ENCODE measurements at places on chromosomes 3 and 15. TPM values are rescaled to one million over a fixed set of nuclear protein-coding genes. Genes with fewer than 3 reads are reported as not detected.

GRCh38 chr3:45009868-45010267, 16.2 kb upstream of the CLEC3B start:
- DNase-seq, result no peak

- DNase-seq, result no peak
Observed at GRCh38 chr3:165233501-165234195, 37.5 kb upstream of the SLITRK3 start.

DNA sequence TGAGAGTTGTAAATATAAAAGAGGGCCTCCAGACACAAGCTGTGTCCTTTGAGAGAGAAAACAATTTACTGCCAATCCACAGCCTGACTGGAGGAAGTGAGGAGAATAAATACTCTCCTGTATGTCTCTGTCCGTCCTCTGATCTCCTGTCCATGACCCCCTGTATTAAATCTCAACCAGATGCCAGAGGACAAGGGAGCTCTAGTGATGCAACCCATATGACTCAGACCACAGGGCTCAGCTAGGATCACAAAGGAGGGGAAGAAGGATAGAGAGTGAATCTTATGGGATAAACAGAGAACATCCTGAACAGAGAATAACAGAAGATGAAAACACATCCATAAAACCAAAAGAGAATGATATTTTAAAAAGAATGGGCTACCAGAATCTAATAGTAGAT, 482.6 kb downstream of the PLOD2 start:
- no peak for DNase-seq

DNA sequence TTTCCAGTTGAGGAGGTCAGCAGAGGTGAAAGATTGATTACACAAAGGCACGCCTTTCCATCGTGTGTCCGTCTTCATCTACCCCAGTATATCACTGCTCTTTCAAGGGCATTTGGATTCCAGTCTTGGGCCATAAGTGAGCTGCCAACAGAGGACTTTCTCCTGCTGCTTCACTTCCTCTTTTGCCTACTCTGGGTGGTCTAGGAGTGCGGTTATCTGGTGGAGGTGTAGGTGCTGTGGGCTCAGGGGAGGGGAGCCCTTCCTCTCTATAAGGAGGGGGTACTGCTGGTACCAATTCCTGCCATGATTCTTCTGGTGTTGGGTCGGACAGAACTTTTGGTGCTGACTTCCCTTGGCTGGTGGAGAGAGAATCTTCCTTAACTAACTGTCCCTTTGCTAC, 83.1 kb upstream of the VEPH1 start:
- no peak for DNase-seq

DNA sequence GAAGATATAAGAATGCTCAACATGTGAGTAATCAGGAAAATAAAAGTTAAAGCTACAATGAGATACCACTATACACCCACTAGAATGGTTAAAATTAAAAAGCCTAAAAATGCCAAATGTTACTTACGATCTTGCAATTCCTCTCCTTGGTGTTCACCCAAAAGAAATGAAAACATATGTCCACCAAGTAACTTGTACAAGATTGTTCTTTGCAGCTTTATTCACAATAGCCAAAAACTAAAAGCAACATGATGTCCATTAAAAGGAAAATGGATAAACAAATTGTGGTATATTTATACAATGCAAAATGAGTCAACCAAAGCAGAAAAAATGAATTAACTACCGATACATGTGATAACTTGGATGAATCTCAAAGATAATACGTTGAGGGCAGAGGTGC, 301.6 kb upstream of the THBS1 start:
- DNase-seq, result no peak

GRCh38 chr15:66170042-66170441, 83.5 kb downstream of the MEGF11 start:
- no peak for DNase-seq

DNA sequence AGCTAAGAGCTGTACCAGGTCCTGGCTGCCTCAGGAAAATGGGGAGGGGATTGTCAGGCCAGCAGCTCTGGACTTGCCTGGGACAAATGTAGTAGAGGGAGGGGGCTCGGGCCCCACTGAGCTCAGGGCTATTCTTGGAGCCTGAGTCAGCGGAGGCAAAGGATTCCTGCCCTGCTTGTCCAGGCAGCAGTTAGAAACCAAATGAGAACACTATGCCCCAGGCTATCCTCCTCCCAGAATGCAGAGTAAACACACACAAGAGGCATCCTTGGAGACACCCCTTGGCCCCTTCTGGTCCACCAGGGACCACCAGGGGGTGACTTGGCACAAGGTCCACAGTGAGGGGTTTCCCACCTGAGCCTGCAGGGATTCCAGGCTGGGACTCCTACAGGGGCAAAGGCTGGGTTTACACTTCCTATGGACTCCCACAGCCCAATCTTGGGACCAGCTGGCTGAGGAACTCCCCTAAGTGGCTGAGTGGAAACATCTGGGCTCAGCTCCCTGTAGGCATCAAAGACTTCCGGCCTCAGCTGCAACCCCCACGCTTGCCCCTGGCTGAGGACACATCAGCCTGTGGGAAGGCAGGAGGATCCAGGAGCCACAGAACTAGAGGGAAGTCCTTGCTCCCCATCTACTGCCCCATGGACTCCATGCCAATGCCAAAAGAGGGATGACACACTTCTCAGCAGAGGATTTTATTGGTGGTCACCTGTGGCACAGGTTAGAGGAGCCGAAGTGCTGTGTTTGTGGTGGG, 3.4 kb upstream of the COL7A1 start:
- DNase-seq, result peak; percentile 94

- DNase-seq, result no peak
Observed at GRCh38 chr3:56616478-56617006, 59.6 kb downstream of the CCDC66 start.

DNA sequence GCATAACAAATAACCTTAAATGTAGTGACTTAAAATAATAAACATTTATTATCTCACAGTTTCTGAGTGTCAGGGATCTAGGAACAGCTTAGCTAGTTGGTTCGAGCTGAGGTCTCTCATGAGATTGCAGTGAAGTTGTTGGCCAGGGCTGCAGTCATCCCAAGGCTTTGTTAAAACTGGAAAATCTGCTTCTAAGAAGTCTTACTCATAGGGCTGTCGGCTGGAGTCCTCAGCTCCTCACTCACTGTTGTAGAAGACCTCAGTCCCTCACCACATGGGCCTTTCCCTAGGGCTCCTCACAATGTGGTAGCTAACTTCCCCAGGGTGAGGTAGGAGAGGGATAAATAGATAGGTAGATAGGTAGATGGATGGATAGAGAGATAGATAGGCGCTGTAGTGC, 20.8 kb upstream of the SLC7A14 start:
- DNase-seq, result no peak

- no peak for DNase-seq
Observed at GRCh38 chr15:38012894-38013293, 78.5 kb downstream of the TMCO5A start.

GRCh38 chr3:138408751-138409570, 25.5 kb upstream of the ESYT3 start:
- no peak for DNase-seq

DNA sequence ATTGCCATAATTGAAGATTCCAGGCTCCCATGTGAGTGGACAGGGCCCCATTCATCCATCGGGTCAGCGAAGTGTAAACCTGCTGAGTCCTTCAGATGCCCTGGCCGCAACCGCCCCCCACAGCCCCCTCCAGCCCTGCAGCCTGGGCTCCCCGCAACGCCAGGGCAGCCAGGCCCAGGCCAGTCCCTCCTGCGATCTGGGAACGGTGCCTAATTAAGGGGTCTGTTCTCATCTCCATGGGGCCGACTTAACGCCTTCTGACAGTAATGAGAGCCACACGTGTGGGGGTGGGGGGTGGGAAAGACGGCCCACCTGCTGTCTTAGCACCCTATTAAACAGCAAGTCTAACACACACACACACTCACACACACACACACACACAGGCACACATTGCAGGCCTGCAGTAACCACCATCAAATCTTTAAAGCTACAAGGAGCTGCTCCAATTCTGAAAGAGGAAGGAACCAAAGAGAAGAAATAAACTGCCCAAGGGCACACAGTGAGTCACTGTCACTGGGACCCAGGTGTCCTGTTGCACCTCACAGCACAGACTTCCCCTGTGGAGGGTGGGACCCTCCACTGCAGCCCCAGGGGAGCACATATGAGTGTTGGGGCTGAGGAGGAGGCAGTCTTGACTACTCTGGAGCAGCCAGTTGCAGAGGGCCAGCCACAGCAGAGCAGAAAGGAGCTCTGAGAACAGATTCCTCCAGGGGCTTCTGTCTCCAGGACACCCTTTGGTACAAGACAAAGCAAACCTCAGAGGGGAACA, 31.8 kb upstream of the HES1 start:
- DNase-seq, result no peak

DNA sequence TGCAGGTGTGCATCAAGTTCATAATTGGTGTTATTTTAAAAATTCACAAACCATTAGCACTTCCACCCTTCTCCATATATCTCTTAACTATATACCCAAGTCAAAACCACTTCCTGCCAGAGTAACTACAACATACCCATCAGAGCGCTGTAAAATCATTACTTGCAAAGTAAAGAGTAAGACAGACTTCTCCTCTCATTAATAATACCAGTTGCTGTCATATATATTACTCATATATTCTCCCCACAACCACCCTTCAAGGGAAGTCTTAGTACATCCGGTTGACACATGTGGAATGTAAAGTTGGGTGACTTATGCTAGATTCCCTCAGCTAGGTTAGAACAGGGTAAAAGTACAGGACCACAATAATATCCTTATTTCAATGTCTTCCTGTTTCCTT, 5.6 kb downstream of the TERC start:
- DNase-seq, result peak; percentile 40

- no peak for DNase-seq
Observed at GRCh38 chr3:184801241-184801785, 10.7 kb upstream of the VPS8 start.

GRCh38 chr15:32943711-32944110, 225.9 kb downstream of the GREM1 start:
- no peak for DNase-seq

GRCh38 chr3:68176600-68176999, 522.2 kb upstream of the SUCLG2 start:
- no peak for DNase-seq

DNA sequence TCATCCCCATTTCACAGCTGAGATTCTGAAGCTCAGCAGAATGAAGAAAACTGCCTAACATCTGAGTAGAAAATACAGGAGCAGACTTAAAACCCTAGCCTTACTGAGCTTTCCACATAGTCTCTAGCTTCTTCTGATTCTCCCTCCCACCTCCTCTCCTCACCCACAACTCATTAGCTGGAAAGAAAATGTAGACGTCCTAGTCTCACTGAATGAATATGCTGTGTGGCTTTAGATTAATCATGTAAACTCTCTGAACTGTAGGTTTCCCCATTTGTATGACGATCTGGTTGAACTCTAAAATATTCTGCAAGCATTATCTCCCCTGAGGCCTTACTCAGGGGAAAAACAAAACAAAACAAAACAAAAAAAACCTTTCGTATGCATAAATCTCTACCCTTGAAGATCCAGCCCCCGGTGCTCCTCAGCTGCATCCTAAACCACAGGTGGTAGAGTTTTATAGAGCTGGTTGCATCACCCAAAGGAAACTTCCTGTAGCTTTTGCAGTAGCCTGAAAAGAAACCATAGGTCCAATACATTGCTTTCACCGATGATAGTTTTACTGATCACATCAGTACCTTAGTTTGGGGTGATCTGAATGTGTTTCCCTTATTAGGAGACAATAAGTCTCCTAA, 40.6 kb downstream of the FOXB1 start:
- no peak for DNase-seq

GRCh38 chr3:119418641-119419040, 44.8 kb downstream of the TMEM39A start:
- no peak for DNase-seq

DNA sequence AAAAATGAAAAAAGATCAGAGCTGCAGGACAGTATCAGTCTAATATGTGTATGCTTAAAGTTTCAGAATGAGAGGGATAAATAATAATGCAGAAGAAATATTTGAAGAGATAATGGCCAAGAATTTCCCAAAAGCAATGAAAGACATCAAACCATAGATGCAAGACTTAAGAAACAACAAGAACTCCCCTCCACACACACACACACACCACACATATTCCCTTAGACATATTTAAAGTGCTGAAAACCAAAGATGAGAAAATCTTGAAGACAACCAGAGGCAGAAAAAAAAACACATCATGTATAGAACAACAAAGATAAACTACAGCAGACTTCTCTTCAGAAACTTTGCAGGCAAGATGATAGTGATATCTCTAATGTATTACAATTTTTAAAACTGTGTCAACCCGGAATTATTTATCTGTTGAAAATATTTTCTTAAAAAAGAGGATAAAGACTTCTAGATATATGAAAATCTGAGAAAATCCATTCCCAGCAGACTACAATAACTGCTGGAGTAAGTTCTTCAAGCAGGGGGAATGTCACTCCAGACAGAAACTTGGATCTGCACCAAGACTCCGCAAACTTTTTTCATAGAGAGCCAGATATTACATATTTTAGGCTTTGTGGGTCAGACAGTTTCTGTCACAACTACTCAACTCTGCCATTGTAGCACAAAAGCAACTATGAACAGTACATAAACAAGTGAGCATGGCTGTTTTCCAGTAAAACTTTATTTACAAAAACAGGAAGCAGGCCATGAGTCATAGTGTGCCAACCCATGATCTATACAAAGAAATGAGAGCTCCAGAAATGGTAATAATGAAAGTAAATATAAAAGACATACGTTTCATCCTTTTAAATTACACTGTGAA, 223.4 kb upstream of the CGNL1 start:
- DNase-seq, result no peak

DNA sequence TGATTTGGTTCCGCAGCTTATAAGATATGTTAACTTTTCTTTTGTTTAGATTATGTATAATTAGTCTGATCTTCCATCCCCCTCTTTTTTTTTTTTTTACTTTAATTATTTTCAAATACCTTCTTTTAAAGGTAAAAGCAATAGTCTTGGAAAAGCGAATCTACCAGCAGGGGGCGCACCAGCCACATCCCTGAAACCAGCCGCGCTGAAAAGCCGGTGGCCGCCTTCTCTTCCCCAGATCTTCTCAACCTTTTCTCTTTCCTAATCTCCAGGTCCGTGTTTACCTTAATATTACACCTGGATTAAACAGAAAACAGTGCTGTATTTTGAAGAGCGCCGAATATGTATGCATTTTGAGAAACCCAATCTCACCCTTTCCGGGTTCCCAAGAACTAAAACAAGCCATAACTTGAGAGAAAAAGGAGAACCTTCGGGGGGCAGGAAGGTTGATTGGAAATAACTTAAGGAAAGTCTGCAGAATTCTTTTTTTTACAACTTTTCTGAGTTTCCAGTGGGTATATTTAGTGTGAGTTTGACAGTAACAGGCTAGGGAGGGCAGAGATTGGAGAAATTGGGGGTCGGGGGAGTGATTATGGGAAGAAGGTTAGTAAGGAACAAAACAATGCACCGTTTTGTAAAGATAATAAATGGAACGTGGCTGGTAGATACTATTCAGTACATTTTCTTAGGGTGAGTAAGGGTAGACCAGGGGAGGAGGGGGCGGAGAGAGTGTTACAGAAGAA, 2.0 kb upstream of the SOX2 start:
- peak; percentile 77 for DNase-seq

GADL1 gene
- total RNA-seq, result not detected

ATP13A5 gene
- 0.30 TPM for total RNA-seq

ARHGEF3 gene
- total RNA-seq, result 5.1 TPM

CHL1 gene
- not detected for total RNA-seq

FETUB gene
- not detected for total RNA-seq

Data from Daoy (cell line).